A673 (cell line): ENCODE measurements at places on chromosomes 3 and 15. TPM values are rescaled to one million over a fixed set of nuclear protein-coding genes. Genes with fewer than 3 reads are reported as not detected.
A peak's percentile ranks its signal among the peaks of the same experiment; 100 is the strongest.

DNA sequence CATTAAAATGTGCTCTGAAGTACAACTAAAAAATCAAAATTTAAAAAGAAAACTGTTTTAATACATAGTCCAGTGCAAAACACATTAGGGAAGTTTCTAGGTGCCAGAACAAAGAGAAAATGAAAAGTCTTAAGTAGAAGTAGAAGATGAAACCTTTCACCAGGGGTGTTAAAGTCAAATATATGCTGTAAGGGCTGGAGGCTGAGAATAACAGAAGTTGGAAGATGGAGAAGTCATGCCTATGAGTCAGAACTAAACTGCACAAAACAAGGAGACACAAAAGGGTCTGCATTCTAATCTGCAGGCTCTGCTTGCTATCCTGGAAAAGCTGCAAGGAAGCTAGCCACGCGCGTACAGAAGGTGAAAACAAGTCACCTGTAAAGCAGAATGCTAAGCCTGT, 48.7 kb upstream of the CPB1 start:
- DNase-seq, result no peak

GRCh38 chr15:68330416-68330815, 52.9 kb downstream of the FEM1B start:
- DNase-seq, result no peak

DNA sequence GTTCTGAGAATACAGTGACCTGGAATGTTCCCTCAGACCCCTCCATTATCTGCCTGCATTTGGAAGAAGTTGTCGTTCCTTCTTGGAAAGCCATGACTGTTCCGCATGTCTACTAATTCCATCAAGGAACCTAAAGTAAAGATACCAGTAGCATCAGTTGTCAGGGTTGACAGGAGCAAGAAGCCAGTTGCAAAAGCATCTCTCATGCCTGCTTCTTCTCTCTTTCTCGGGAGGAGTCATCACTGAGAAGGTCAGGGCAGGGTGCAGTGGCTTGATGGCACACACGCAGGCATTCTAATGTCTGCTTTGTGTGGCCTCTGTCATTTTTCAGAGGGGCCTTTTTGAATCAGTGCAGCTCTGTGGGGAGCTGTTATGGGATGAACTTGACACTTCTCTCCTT, 276.6 kb upstream of the TPM1 start:
- DNase-seq, result no peak

- DNase-seq, result no peak
These were observed 4.8 kb downstream of the BMF start for GRCh38 chr15:40103864-40104271.

DNA sequence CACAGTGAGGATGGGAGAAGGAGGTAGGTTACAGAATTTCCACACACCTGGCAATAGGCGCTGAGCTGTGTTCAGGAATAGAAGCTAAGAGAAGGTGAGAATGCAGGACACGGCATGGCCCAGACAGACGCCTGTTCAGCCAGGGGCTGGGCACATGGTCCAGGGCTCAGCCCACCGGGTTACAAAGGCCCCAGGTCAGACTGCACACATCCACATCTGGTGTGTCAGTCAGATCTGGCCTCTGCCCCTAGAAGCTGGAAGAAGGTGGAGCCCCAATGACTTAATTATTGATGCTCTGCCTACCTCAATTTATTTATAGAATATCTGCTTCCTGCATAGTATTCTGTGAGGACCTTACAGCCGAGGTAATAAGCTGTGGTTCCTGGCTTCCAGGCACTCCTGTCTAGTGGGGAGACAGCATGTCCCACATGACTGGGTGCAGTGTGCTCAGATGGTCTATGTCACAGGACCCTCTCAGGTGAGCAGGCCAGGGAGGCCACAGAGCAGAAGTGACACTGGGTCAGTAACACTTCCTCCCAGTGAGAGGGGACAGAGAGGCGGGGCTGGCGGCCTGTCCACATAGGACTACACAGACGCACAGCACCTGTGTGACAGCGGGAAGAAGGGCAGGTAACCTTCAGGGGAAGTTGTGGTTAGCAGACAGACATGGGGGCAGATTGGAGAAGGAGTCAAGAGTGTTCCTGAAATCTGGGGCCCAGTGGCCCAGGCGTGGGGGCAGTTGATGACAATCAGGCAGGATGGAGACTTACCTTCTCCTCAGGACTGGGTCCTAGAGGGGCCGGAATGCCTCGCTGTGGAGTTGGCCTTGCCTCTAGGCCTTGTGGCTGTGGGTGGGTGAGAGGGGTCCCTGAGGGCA, 38.6 kb upstream of the PLXNA1 start:
- DNase-seq, result no peak

DNA sequence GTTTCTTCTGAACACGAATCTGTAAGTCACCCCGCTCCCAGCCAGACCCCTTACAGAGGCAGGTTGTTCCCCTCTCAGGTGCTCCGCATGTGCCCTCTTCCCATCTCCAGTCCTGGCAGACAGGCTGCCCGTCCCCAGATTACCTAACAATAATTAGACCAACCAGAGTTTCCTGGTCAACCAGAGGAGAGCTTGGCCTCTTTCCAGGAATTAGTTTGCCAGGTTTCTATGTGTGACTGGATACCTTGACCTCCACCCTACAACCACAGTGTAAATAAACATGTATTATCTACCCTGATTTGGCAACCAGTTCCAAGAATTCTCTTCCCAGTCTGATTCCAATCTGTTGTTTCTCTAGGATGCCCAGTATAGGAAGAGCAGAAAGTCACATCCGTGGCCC, 178.0 kb upstream of the UMPS start:
- DNase-seq, result no peak

DNA sequence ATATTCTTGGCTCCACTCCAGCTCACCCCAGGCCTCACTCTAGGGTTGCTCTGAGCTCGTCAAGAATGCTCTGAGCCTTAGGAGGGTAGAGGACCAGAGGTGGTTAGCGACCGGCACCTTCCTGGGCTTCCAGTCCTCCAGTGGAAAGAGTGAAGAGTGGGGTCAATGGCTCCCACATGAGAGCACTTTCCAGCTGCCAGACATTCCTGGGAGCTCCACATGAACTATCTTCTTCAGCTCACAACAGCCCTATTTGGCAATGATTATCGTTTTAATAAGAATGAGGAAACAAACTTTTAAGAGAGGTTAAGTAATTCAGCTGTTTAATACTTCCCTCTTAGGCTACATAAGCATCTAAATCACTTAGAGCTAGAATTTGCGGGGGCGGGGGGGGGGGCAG, 139.3 kb downstream of the STT3B start:
- peak; percentile 48 for DNase-seq

DNA sequence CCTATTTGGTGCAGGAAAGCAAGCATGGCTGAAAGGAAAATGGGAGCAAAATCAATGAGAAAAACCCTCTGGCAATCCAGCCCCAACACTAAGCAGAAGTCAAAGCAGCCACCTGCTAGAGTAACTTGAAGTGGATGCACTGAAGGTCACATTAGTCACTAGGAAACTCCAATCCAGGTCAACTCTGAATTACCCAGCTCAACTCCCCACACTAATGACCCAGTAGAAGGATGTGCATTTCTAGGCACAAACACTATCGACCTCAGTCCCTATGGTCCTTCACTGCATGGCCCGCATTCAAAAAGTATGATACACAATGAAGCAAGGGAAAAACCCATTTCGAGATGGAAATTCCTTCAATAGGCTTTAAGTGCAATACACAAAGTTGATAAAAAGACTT, 80.6 kb downstream of the RAD18 start:
- no peak for DNase-seq

DNA sequence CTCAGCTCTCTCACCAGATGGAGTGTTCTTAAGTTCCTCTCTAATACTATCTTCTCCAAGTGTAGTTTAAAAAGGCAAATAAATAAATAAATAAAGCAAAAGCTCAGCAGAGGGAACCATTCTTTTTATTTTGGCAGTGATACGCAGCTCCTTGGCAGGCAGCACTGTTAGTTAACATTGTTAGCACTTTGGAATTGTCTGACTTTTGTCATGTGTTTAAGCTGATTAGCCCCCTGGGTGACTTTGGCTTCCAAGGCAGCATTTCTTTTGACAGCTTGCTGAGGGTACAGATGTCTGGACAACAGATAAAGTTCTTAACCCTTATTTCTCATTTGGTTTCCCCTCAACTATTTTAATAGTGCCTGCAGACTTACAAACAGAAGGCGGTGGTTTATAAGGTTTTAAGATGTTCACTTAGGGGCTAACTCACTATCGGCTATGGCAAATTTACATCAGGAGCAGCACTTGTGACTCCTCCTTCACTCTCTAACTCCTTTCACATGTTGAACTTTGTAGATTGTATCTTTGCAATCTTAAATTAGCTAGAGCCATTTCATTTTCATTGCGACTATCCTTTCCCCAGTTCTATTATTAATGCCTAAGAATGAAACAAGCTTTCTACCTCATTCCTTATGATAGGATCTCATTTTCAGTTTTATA, 213.4 kb downstream of the ZBBX start:
- peak; percentile 31 for DNase-seq

GRCh38 chr3:186497608-186498007, 46.6 kb downstream of the CRYGS start:
- DNase-seq, result no peak

- peak; percentile 42 for DNase-seq
These were observed 6.0 kb downstream of the WNT5A start for GRCh38 chr3:55480911-55481743.

GRCh38 chr15:74723754-74724334, 1.5 kb downstream of the CYP1A1 start:
- peak; percentile 83 for DNase-seq

DNA sequence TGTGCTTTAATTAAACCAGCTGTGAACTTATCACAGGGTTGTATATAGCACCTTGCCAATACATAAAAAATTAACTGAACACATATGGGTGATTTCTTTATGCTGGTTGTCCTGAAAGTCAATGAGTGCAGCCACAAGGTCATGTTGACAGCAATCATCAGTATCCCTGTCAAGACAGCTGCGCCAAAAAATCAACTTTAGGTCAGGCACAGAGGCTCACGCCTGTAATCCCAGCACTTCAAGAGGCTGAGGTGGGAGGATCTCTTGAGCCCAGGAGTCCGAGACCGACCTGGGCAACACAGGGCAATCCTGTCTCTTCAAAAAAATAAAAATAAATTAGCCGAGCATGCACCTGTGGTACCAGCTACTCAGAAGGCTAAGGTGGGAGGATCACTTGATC, 707.3 kb downstream of the SI start:
- DNase-seq, result no peak

GRCh38 chr3:108085810-108086350, 5.0 kb downstream of the CD47 start:
- DNase-seq, result no peak

DNA sequence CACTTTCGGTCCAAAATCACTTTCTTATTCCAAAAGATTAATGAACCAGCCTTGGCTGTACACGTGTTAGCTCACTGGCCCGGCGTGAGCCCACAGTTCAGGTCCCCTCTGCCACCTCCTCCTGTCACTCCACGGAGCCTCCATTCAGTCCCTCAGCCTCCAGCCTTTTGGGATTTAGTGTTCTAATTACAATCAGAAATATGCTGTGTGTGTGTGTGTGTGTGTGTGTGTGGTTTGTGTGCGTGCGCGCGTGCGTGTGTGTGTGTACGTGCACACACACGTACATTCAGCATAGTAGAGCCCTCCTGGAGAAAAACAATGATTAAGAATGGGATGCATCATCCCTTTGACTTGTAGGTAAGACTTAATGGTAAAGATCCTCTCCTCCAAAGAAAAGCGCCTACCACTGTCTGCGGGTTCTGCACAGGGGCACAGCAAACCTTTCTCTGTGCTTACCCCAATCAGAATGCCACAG, 801 bp downstream of the CA12 start:
- no peak for DNase-seq

GRCh38 chr3:100420885-100421284, 19.5 kb downstream of the LNP1 start:
- DNase-seq, result no peak

DNA sequence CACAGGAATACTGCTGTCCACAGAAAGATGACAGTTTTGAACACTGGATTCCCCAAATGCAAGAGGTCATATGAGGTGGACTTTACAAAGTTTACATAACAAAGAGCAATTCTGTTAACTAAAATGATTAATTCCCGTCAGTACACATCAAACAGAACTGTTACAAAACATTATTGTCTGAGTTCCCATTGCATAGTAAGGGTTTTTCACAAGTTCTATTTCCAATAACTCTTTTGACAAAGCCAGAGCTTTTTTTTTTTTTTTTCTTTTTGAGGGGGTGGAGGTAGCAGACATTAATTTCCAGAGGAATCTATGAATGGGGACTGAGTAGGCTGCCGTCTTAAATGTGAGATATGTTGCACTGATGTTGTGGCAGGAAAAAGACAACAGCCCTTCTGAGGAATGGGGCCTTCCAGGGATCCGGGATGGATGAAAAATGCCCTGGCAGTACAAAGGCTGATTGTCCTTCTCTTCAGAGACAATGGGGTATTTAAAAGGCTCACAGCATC, 178.1 kb upstream of the KBTBD8 start:
- DNase-seq, result no peak

DNA sequence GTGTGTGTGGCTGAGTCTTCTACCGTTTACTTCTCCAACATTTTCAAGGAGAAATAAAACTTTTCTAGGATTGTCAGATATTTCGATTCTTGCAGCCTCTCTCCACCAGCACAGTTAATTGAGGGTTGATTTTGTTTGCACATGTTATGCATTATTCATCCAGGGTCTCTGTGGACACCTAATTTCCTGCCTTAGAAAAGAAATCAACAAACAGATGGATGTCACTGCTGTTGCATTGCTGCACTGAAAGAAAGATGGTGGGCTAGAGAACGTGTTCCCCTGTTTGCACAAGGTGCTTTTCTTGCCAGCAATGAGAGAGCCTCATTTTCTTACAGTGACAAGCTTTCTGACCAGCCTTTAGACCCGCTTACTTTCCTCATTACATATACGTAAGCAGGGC, 150.0 kb downstream of the CLSTN2 start:
- DNase-seq, result no peak

- peak; percentile 44 for DNase-seq
These were observed 135.8 kb downstream of the TCF12 start for GRCh38 chr15:57054204-57054750.

Gene AKAP13
- 53.3 and 54.5 TPM in 2 replicates for total RNA-seq

Gene GRK7
- total RNA-seq, result not detected in 2 replicates

Gene RBPMS2
- 2.9 and 4.9 TPM in 2 replicates for total RNA-seq

Gene FHIT
- not detected in 2 replicates for total RNA-seq

Gene SPINK8
- not detected in 2 replicates for total RNA-seq

Gene EIF4E3
- total RNA-seq, result 3.1 and 4.6 TPM in 2 replicates

Gene TTLL13
- 0.33 TPM in 1 of 2 replicates, not detected in the other for total RNA-seq

Gene MAP6D1
- 5.0 and 5.9 TPM in 2 replicates for total RNA-seq

Gene SLCO3A1
- total RNA-seq, result 16.6 and 17.7 TPM in 2 replicates

Gene RASGRP1
- not detected in 2 replicates for total RNA-seq

Gene SLC24A1
- total RNA-seq, result 4.9 and 6.4 TPM in 2 replicates

Gene RTP1
- not detected in 2 replicates for total RNA-seq

Gene CADM2
- 3.7 and 5.3 TPM in 2 replicates for total RNA-seq

Gene IGSF11
- not detected in 2 replicates for total RNA-seq

Gene LRRC31
- total RNA-seq, result not detected in 2 replicates

Gene PLSCR4
- total RNA-seq, result 1.3 and 2.4 TPM in 2 replicates
